ENCODE measurements at places on chromosomes 4 and X. TPM values are rescaled to one million over a fixed set of nuclear protein-coding genes. Genes with fewer than 3 reads are reported as not detected.

MID1IP1 gene
- polyA plus RNA-seq = 38.4 TPM

RPS6KA6 gene
- polyA plus RNA-seq = 4.0 TPM

IL13RA2 gene
- 0.99 TPM for polyA plus RNA-seq

TSPAN6 gene
- 19.7 TPM for polyA plus RNA-seq

DNA sequence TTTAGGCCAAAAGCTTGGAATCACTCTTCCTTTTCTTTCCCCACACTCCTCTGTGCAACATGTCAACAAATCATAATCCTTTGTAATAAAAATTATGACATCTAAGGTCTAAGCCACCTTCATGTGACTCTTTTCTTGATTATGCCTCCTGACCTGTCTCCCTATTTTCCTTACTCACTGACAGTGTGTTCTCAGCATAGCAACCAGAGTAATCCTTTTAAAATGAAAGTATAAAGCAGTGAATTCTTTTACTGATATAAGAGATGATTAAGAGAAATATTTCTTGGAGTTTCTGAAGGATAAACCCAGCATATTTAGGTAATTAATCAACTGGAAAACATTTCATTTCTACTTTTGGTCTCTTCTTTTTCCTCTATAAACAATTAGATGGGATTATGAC, 44.7 kb downstream of the USO1 start:
- peak; percentile 26 for DNase-seq

GRCh38 chr4:123649645-123650391, 253.2 kb downstream of the SPRY1 start:
- peak; percentile 64 for DNase-seq

GRCh38 chr4:115657991-115658650, 544.7 kb upstream of the NDST4 start:
- DNase-seq = no peak

GRCh38 chrX:56795309-56795868, 66.3 kb downstream of the NBDY start:
- no peak for DNase-seq

DNA sequence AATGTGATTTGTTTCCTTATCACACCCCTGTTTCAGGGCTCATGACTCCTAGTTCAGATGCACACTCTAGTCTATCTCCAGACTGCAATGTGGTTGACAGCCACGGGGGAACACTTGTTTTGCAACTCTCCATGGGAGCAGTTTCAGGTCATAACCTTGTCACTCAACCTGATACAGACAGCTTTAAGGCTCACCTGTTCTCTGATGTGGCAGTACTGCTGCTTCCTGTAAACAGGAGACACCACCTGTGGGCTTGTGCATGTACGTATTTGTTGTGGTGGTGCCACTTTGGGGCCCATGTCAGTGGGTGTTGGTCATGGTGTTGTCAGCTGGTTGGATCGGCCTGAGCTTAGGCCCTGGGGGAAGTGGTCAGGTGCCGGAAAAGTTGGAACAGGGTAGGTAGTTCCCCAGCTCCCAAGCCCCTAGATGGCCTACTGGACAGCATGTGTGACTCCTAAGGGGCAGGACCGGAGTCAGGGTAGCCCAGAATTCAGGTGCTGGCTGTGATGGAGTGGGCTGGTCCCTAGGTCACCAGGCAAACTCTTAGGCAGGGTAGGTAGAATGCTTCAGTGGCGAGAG, 46.2 kb downstream of the FAM9B start:
- DNase-seq = no peak

DNA sequence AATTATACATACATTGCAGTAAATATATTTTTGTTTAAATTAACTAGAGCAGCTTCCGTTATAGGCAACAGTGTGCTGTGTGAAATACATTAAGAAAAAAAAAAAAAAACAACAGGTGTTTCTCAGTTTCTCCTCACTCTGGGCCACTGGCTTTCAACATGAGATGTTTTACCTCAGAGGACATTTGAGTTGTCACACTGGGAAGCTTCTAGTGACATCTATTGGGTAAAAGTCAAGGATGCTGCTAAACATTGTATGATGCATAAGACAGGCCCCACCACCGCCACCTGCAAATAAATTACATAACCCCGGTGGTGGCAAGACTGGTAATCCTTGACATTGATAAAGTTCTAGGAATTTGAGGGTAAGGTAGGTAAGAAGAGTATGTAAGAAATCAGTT, 1512.2 kb downstream of the C4orf33 start:
- no peak for DNase-seq

DNA sequence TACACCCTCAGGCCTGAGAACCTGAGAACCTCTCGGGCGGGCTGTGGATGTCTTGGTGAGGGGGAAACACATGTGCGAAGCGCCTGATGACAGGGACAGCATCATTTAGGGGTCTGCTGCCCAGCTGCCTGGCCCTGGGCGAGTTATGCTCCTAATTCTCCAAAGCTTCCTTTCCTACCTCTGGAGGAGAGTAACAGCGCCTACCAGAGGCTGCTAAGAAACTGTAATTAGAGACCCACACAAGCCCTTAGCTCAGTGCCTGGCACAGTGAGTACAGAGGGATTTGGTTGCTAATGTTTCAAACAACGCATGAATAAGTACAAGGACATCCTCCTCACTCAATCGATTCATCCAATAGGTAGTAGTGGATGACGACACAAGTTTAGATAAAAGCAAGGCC, 40.4 kb downstream of the BCOR start:
- no peak for DNase-seq
